ENCODE measurements at places on chromosomes 2 and 18.

GRCh38 chr2:230414302-230414701 lies 1.7 kb upstream of the SP100 start:
- DNase-seq: no peak

DNA sequence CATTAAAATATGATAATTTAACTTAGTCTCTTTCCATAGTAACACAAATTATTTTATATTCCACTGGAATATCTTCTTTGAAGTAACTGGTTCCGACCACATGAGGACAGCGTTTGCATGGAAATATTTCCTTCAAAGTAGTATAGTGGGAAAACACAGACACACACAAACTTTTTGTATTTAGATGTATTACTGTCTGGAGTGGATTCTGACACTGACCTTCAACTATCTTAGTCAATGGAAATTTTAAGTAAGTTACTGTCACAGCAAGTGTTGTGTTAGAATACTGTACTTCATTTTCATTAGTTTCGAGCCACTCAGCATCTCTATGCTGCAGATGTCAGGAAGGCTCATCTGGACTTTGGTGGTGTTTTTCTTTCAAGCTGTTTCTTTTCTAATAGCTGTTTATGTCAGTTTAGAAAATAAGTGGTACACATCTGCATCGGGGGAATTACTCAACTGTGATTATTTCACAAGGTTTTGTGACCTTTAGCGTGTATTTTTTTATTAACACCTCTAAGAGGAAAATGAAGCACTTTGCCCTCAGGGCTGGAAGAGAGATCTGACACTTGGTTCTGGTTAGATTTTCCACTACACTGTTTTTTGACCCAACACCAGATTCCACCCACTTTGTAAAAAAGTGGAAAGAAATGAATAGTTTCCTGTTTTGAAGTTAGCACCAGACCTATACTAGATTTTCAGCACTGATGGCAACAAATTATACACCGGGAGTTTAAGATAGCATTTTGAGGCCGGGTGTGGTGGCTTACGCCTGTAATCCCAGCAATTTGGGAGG lies 18.9 kb upstream of the THOC1 start:
- no peak for DNase-seq

GRCh38 chr2:201915446-201915845 lies 109.1 kb downstream of the CDK15 start:
- DNase-seq: no peak

GRCh38 chr2:42949125-42949524 lies 156.7 kb upstream of the HAAO start:
- DNase-seq: no peak

- DNase-seq: no peak
Observed at GRCh38 chr18:77851802-77852201, 602.2 kb downstream of the GALR1 start.

- no peak for DNase-seq
Observed at GRCh38 chr2:13581471-13581870, 864.7 kb downstream of the TRIB2 start.

DNA sequence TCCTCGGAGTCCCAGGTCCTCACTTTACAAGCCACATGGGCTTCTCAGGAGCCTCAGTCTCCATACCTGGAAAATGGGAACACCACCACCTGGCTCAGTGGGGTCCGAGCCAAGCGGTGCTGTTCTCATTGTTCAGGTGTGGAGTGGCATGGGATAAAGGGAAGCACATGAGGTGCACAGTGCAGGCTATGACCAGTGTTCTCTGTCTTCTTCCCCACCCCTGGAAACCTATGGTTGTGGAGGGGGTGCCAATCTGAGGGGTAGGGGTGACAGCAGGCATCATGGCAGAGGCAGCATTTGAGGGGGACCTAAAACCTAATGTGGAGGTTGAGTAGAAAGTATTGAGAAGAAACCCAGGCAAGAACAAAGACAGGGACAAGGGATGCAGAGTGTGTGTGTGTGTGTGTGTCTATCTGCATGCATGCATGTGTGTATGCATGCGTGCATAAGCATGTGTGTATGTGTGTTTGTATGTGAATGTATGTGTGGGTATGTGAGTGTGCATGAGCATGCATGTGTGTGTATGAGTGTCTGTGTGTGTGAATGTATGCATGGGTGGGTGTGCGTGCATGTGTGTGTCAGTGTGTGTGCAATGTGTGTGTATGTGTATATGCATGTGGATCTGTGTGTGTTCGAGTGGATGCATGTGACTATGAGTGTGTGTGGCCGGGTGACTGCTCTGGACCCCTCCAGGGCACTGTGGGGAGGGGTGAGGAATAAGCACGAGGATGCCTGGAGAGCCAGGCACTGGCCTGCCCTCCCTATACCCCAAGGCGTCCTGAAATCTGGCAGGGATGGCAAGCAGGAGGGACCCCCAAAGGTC lies 4.0 kb downstream of the KIF1A start:
- no peak for DNase-seq

Measured in amygdala (tissue), 56 donors.